ENCODE measurements at places on chromosomes 16 and 17.

DNA sequence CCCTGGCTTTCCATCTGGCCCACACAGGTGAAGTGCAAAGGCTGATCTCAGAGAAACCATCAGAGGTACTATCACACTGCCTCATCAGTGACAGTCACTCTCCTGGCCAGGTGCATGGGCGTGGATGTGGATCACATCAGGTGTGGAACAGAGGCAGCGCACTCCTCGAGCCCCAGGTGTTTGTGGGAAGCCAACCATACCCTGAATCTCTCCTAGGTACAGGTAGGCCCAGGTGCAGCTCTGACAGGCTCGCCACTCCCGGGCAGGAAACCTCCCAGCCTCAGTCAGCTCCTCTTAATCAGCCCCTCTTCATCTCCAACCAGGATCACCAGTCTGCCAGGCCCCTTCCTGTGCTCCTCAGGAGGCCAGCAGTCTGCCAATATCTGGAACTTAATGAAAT is 31.7 kb downstream of the TLE7 start:
- DNase-seq, result no peak

DNA sequence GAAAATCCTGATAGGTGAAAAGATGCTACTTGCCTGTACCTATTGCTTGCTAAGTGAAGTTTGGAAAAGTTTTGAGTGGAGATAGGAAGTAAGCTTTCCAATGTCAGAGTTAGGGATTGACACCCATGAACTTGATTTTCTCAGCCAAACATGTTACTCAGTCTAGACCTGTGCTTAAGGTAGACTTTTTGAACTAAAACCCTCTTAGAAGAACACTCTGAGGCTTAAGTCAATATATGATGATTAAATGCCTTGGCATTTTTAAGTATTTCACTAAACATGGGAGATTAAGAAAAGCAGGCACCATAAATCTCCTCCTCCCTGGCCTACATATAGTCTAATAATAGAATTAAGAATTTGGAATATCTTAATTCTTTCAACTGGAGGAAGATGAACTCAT is 785.6 kb upstream of the SOX9 start:
- DNase-seq, result no peak

DNA sequence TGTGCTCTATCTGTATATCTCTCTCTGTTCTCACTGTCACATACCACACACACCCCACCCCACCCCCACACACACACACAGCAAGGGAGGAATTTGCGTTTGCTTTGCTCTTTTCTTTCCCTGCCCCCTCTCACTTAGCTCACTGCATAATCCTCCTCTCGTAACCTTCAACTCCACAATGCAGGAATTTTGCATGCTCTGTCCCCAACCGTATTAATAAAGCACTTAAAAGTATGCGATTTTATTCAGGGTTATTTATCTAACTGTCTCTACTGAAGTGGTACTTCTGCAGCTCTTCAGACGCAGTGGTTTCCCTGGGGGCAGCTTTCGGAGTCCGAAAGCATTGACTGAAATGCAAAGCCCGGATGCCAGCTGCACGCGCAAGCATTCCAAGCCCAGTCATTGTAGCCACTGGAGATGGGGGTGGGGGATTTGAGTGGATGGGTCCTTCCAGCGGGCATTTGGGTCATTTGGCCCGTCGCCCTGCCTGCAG is 105.4 kb upstream of the RBFOX1 start:
- DNase-seq, result no peak

DNA sequence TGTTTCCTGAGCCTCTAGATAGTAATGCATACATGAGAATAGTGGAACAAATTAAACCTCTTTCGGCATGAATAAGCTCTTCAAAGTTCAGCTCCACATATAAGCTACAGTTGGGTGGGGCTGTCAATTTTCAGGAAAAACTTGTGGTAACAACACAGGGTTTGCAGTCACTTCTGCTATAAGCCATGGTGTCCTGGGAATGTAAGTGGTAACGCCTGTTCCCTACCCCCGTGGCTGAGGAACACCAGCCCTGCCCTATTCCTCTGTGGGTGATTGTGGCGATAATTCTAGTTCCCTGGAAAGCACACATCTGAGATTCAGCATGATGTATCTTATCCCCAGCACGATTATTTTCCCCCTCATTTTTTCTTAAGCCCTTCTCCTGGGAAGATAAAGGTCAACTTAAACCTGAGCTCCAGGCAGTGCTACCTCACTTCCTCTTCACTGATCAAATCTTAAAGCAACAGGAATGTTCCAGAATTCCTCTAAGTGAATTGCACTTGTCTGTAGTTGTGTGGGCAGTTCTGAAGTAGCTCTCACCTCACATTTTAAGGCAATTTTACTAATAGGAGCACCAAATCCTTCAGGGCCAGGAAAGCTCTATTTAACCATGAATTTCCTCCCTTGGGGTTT is 500.7 kb upstream of the HSBP1 start:
- no peak for DNase-seq

GRCh38 chr16:54208237-54208636 is 78.3 kb downstream of the IRX3 start:
- DNase-seq, result no peak

DNA sequence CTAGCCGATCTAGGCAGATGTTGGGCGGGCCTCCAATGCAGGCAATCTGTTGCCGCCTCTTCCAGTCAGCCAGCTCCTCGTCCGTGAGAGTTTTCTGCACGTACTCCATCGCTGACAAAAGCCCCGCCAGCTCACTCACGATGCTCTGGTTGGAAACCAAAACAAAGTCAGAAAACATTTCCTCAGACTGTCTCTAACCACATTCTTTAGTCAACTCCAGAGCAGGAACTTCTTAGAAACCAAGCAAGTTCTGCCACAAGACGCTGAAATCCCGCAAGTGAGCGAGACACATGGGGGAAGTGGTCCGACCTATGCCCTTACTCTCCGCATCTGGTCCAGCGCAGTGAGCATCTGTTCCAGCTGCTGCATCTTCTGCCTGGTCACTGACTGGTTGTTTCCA is 49.1 kb downstream of the STAT5A start:
- DNase-seq, result no peak

- DNase-seq, result no peak
These were observed 1.3 kb downstream of the HNF1B start for GRCh38 chr17:37743612-37743874.

DNA sequence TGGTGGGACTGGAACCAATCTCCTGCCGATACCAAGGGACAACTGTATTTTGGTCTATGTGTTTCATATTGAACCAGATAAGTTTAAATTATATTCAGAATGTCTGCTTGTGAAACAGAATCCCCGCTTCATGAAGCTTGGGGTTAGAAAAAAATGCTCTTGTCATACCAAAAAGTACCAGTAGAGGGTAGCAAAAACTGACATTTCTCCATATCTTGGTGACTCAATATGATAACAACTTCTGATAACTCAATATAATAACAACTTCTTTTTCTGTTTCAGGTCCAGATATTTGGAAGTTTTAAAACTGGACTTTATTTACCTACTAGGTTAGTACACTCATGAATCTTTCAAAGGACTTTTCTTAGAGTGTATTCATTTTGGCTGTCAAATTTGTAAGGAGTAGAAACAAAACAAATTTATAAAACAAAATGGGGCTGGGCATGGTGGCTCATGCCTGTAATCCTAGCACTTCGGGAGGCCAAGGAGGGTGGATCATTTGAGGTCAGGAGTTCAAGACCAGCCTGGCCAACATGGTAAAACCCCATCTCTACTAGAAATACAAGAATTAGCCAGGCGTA is 52.3 kb upstream of the ADCY7 start:
- no peak for DNase-seq

DNA sequence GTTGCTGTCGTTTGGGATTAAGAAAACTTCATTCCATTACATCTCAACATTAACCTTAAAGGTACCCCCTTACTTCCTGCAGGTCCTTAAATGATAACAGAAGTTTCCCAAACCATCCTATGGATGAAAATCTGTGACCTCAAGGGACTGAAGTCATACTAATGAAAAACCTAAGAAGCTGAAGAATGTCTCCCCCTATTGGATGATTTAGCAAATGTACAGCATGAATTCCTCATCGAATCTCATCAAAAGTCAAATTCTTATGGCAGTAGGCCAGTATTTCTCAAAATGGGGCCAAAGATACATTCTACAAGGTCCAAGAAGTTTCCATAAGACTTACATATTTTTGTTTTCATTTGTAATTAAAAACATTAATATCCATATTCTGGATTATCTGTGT is 13.5 kb downstream of the SCO1 start:
- DNase-seq, result no peak

GRCh38 chr16:50573947-50574744 is 25.9 kb downstream of the NKD1 start:
- no peak for DNase-seq

DNA sequence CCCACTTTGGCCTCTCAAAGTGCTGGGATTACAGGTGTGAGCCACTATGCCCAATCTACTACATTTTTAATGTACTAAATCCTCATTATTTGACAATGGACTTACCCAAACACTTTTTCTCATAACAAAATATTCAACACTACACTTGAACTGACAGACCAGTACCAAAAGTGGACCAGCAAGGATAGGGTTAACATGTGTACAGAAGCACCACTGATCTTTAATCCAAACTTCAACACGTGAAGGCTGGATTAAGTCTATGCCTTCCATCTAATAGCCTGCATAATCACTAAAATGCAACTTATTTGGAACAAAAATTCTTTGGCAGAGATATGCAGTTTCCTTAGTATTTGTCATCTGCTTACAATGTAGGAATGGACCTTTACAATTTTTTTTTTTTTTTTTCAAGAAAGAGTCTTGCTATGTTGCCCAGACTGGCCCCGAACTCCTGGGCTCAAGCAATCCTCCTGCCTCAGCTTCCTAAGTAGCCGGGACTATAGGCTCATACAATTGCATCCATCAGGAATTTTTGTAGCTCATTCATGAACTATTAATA is 60.0 kb upstream of the BCAR1 start:
- DNase-seq, result no peak

- no peak for DNase-seq
These were observed 210.9 kb downstream of the MSI2 start for GRCh38 chr17:57467226-57467625.

DNA sequence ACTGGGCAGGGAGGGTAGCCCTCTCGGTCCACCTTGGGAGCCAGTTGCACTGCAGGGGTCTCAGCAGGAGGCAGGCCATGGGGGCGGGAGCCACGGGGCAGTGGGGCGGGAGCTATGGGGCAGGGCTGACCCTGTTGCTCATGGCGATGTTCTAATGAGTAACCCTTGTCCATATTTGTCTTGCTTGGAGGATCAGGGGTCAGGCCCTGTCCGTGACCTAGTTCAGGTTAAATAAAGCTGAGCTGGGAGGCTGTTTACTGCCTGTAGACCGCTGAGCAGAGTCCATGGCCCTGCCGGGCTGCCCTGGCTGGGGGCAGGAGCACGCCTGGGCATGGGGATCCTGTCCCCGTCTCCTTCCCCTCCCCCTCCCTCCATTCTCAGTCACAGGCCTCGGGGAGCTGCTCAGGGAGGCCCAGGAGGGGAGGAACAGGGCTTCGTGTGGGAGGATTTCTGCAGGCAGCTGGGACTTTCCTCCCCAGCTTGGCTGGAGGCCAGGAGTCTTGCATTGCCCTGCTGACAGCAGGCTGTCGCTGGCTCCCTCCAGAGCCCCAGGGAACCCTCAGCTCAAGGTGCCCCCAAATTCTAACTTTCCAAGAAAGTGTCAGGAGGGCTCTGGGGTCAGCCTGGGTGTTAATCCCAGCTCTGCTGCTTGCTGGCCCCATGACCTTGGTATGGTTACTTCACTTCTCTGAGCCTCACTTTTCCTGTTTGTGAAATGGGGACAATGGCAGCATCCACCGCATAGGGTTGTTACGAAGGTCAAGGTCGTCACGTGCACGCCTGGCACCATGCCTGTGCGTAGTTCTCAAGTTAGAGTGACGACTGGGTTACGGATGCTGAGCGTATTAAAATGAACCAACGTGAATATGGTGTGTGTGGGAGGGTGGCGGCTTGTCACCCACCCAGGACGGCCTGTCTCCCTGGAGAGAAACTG is 6.1 kb upstream of the SERPINF2 start:
- DNase-seq, result no peak

- DNase-seq, result no peak
These were observed 49.5 kb upstream of the CCL1 start for GRCh38 chr17:34412534-34412933.

- DNase-seq, result no peak
These were observed 262.3 kb upstream of the AXIN2 start for GRCh38 chr17:65823713-65824112.

Data from cortex of kidney (tissue), 1 donor.